ENCODE measurements at places on chromosomes 5 and 9. TPM values are rescaled to one million over a fixed set of nuclear protein-coding genes. Genes with fewer than 3 reads are reported as not detected.
A peak's percentile ranks its signal among the peaks of the same experiment; 100 is the strongest.

GRCh38 chr5:126263591-126264184 is 159.5 kb upstream of the GRAMD2B start:
- DNase-seq, result no peak

The CD74 gene
- total RNA-seq, result 216 TPM

GRCh38 chr9:117448066-117448465 is 33.2 kb upstream of the ASTN2 start:
- DNase-seq, result no peak

GRCh38 chr5:144135113-144135762 is 35.2 kb downstream of the YIPF5 start:
- DNase-seq, result no peak

The PTGES gene
- total RNA-seq, result 3.5 TPM

GRCh38 chr9:8717146-8717545 is 917.6 kb upstream of the DMAC1 start:
- DNase-seq, result no peak

The FOXD4L3 gene
- not detected for total RNA-seq

The PRXL2C gene
- total RNA-seq, result 18.3 TPM

- no peak for DNase-seq
Observed at GRCh38 chr5:131441184-131441583, 177.3 kb downstream of the CDC42SE2 start.

GRCh38 chr5:103414604-103415003 is 148.0 kb downstream of the NUDT12 start:
- DNase-seq, result no peak

The SLC36A2 gene
- not detected for total RNA-seq

The GNA14 gene
- 15.0 TPM for total RNA-seq

The MPDZ gene
- 69.0 TPM for total RNA-seq

GRCh38 chr9:132237481-132237880 is 75.6 kb downstream of the NTNG2 start:
- no peak for DNase-seq

The CD72 gene
- 0.36 TPM for total RNA-seq

DNA sequence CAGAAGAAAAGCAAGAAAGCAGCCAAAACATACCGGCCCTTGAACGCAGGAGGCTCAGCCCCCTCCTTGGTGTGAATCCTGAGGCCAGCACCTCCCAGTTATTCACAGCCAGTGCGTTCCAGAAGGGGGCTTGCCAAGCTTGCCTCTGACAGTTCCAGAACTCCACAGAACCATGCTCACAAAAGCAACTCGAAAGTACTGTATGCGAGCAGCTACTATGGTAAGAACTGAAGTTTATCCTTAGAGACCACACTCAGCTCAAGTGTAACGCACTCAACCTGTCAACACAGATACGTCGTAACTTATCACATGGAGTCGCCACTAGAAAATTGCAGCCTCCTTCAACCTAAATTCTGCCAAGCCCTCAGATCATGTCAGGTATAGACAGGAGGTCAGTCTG is 1.4 kb downstream of the UBAC1 start:
- no peak for DNase-seq

DNA sequence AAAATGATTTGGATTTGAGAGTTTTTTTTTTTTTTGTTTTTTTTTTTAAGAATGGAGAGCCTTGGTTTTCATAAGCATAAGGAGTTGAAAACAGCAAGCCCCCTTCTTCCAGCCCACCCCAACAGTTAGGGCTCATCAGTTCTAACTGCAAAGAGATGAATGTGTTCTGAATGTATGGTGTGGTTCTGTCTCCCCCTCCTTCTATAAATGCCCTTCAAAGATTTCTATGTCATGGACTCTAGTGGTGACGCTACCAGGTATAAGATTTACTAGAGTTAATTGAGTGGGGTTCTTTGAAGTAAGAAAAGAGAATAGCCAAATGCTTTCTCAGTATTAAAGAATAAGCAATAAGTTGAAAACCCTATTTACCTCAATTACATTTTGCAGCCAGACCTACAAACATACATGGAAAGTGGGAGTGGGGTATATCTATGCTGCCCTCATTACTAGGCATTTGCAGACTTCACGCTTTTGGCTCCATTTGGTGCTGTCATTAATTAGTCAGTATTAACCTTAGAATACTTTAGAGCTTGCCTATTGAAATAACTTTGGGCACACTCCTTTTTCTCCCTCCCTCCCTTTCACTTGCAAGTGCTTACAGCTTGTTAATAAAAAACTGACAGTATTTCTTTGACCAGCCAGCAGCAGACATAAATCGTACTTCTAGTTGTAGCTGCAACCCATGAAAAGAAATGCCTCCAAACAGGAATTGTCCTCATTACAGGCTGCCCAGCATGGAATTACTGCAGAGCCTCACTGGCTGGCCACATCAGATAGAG is 667.2 kb upstream of the ZNF608 start:
- DNase-seq, result no peak

DNA sequence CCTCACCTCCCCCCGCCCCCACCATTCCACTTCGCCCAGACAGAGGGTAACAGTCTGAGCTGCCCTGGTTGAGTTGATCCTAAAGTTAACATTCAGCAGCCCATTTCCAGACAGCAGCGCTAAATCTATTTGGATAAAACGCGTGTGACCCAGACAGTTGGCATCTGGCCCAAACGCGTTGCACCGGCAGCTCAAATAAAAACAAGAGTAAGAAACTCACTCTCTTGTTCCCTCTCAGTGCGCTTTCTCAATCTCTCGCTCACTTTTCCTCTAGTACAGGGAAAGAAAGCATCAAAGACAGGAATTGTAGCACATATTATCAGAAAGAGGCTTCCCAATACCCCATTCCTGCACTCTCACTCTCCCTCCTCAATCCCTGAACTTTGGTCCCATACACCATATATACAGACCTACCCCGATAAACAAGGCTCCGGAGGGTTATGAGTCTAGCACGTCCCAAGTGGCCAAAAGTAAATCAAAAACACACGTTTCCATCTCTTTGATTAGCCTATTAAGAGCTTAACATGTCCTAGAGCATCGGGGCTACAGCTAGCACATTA is 1.3 kb downstream of the ADAMTS6 start:
- DNase-seq, result peak; percentile 96
